ENCODE measurements at places on chromosomes 1 and 21.

GRCh38 chr1:6614929-6615785 is 1.6 kb downstream of the PHF13 start:
- DNase-seq, result no peak

DNA sequence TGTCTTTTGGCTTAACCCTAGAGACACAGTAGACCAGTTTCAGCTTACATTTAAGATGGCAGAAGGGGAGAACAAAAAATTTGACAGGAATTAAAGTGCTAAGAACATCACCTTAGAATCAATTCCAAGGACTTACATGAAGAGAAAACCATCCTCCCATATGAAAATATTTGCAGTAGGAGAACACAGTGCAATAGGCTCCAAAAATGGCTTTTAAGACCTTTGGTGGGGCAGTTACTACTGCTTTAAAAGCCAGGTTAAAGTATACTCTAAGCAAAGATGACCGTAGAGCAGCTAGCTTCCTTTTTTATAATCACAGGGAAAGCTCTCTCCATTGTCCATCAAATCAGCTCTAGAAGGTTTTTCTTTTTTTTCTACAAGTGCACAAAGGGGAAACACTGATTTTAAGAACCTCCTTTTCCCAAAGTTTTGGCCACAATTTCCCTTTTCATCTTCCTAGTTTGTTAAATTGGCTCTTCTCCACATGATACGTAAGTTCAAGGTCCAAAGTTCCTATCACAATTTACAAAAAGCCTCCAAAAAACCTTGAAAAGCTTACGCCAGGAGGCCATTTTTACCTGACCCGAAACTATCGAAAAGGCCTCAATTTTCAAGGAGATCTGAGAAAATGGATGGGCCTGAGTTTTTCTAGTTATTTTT is 3.3 kb downstream of the TXNIP start:
- DNase-seq, result no peak

GRCh38 chr21:38837806-38838461 is 32.2 kb downstream of the ETS2 start:
- DNase-seq, result no peak

DNA sequence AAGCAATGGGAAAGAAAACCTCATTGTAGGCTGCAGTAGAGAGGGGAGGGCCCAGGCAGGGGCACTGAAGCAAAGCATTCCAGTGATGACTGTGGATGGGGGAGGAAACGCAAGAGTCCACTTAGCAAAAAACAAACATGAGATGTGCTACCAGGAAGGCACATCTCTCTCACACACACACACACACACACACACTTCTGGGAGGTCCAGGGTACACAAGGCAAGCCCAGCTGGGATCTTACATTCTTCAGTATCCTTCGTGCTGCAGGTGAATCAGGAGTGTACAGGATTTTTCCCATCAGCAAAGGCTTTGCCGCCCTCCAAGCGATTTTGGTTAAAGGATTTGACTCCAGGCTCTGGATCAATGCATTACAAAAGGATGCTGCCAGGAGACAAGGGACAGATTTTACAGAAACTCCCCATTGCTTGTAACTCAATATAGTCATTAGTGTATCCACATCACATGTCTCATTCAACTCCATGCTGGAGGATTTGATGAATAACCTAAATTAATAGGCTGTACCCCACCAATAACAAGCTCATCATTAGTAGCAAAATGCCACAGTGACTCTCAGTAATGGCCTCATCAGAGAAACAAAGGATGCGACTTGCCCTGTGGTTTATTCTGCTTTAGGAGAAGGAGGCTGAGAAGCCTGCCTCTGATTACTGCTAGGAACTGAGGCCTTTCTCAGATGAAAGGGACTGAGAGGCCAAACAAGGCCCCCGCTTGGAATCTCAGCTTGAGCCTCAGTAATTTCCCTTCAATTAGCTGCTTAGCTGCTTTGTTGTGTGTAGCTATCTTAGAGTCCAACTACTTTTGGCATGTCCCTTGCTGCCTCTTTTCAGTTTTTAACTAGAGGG is 41.6 kb downstream of the ABCA4 start:
- DNase-seq, result no peak

DNA sequence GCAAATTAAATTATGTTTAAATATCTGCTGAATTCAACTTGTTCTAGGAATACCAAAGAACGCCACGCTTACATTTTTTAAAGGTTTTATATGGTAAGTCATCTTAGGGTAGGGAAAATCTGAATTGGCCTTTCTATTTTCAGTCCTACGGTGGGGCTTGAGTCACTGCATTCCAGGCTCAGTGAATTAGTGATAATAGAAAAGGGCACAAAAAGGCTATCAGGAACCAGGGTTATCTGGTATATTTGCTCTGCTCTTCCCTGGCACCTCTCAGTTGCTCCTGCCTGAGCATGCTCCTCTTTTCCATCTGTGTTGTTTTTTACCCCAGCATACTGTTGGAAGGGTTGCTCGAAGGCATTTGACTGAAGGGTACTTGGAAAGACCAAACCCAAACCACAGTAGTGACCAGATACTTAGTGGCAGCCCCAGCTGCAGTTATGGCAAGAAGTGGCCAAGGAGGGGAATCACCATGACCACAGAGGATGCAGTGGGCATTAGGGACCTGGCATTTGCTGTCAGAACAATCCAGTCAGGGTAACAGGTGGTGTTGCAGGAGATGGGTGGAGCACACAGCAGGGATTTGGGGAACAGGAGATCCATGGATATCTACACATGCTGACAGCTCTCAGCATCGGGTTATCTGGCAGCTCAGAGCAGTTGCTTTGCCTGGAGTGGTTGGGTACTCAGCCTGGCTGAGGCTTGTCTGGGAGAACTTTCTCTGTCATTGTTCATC is 2.3 kb downstream of the OVAAL start:
- no peak for DNase-seq

GRCh38 chr1:28070725-28071593 is 17.5 kb downstream of the EYA3 start:
- DNase-seq, result no peak

DNA sequence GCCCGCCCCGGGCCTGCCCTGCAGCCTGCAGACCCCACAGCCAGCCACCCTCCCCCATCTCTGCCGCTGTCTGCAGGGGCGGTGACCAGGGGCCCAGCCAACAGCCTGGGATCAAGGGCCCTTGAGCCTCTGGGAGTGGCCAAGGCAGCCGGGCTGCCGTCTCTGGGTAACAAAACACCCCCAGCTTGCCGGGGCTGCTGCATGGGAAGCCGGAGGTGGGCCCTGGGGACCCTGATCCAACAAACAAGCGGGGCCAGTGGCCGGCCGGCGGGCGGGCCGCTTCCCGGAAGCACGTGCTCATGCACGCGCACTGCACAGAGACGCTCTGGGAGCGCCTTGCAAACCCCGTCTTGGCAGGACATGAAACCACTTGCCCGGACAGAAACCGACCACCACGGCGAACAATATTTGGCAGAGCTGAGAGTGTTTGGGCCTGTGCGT is 13.2 kb downstream of the MEGF6 start:
- no peak for DNase-seq

- no peak for DNase-seq
Observed at GRCh38 chr1:86478416-86479156, 9.9 kb downstream of the CLCA1 start.

DNA sequence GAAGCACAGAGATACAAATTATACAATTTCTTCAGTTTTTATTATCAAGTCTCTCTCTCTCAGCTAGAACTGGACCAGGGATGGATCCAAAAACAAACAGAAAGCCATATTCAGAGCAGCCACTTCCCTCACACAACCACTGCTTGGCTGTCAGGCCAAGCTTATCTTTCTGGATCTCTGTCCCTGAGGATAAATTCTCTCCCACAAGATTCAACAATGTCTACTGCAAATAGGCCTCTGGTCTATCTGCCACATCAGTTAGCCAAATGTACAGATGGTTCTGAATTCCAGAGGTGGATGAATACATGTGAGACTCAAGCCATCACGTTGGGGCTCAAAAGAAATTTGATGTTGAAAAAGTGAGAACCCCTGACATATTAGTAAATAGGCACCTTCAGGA is 350.9 kb downstream of the LTN1 start:
- no peak for DNase-seq

DNA sequence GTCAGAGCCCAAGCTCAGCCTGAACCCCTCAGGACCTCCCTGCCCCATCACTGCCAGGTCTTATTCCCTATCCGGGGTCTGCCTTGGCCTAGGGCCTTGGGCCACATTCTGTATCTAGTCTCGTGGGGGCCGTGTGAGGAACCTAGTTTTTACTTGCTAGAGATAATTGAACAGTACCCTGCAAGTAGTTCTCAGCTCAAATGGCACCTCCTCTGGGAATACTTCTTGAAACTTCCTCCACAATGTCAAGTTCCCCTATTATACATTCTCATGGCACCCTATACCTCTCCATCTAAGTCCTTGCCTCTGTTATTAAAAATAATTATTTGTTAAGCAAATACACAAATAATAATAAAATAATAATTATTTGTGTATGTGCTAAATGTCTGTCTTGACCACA is 32.9 kb upstream of the CSF1 start:
- DNase-seq, result no peak

GRCh38 chr1:70044832-70045231 is 160.5 kb downstream of the LRRC40 start:
- DNase-seq, result no peak

DNA sequence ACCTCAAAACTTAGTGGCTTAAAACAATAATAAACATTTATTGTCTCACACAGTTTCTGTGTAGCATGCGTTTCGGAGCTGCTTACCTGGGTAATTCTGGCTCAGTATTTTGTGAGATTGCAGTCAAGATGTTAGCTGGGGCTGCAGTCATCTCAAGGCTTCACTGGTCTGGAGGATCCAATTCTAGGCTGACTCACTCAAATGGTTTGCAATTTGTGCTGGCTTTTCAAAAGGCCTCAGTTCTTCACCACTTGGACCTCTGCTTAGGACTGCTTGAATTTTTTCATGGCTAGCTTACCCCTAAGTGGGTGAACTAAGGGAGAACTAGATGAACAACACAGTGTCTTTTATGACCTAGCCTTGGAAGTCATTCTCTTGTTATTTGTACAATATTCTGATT is 21.0 kb downstream of the XPR1 start:
- DNase-seq, result no peak

DNA sequence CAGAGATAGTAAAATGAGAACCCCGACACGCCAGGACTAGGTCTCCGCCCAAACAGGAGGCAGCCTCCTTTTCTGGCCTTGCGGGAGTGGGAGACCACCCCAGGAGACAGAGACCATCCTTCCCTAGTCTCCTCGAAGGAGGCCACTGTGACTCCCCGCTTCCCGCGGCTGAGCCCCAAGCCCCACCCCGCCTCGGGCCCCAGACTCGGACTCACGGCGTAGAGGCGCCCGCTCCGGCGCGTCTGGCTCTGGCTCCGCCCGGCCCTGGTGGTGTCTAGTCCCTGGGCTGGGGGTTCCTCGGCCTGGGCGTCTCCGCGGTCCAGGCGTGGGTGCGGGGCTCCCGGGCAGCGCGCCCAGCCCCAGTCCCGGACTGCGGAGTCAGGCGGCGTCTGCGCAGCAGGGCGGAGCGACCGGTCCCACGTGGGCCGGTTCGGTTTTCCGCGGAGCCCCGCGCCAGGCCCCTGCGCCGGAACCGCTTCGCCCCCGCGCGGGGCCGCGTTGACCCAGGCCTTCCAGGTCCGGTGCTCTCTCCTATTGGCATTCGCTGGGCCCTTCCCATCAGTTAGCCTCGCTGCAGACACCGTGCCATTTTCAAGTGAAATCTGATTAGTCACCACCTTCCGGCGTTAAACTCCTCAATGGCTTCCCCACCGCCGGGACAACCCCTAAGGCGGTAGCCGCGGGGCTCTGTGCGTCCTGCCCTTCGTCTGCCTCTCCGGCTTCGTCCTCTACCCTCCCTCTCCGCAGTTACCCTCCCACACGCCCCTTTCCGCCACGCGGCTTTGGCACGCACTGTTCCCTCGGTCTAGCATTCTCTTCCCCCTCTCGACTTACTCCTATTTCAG is at the start of gene C1orf216:
C1orf216 (minus strand) TSS at position 393 of the 845 bp plus-strand sequence. CDS start 2,563 bp downstream, outside the sequence.
- DNase-seq, result peak; percentile 21

GRCh38 chr1:205442051-205442725 is 13.7 kb downstream of the BLACAT1 start:
- DNase-seq, result no peak

- DNase-seq, result no peak
Observed at GRCh38 chr1:32627596-32628162, 22.7 kb downstream of the ZBTB8OS start.

- no peak for DNase-seq
Observed at GRCh38 chr1:243620096-243620495, 229.9 kb downstream of the AKT3 start.

DNA sequence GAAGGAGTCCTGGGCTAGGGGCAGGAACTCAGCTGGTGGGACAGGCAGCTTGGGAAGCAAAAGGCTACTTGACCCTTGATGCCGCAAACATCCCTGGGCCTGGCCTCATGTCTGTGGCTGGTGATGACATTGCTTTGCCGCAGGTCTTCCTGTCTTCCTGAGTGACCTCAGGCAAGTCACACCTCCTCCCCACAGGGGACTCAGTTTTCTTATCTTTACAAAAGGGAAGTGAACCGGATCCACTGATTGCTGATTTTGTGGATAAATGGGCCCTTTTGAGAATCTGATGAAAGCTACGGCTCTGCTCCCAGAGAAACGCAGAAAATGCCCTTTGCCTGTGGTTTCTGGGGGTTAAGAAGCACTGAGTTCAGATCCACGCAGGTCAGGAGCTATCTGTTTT is 20.7 kb downstream of the PLOD1 start:
- DNase-seq, result no peak

Measured in stimulated activated CD4-positive, alpha-beta T cell treated with anti-CD3 and anti-CD28 coated beads, Interleukin-1b, Interleukin-23, amount 100 ng/mL, for 1 hour (primary cell).